Left ventricle myocardium inferior (tissue), 1 donor: ENCODE measurements at places on chromosomes 16 and 17. TPM values are rescaled to one million over a fixed set of nuclear protein-coding genes. Genes with fewer than 3 reads are reported as not detected.

The ARRB2 gene
- 28.1 TPM for total RNA-seq

GRCh38 chr16:80123189-80123588 is 417.6 kb upstream of the DYNLRB2 start:
- no peak for DNase-seq

DNA sequence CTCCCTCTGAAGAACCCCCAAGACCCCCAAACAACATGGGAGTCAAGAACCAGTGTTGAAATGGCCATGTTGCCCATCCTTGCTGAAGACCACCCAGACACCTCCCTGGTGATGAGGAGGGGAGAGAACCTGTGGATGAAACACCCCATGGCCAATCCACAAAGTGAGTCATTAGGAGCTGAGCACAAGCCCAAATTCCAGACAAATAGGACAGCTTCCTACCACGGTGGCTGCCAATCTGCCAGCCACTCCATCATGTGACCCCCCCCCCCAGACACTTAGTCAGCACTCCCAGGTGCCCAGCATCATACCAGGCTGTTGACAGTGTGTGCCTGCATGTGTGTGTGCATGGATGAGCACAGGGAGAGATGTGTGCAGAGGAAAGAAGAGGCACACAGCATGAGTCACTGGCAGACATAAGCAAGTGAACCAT is 26.4 kb upstream of the RPL38 start:
- no peak for DNase-seq

- no peak for DNase-seq
These were observed 14.0 kb upstream of the KRT222 start for GRCh38 chr17:40678902-40679522.

The LCMT1 gene
- total RNA-seq: 41.1 TPM

The CRISPLD2 gene
- total RNA-seq: 12.8 TPM

GRCh38 chr17:81716674-81716996 is 4.6 kb downstream of the SLC25A10 start:
- no peak for DNase-seq

DNA sequence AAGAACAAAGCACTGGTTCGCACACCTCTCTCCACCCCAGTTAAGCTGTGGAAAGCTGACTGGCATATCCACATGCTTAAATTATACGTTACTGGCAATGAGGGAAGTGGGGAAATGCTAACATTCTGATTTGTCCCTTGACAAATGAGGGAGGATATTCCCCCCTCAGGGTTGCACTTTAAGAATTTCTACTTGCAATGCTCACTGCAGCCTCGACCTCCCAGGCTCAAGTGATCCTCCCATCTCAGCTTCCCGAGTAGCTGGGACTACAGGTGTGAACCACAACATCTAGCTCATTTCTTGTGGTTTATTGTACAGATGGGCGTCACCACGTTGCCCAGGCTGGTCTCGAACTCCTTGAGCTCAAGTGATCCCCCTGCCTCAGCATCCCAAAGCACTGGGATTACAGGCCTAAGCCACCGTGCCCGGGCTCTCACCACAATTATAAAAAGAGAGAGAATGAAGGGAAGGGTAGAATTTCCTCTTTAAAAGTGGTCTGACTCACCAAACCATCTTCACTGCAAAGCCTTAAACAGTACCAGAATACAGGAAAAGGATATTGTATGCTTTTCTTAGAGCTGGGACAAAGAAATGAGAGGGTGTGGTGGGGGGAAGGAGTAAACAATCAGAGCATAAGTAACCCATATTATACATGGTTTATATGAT is 38.9 kb downstream of the KANSL1 start:
- no peak for DNase-seq

DNA sequence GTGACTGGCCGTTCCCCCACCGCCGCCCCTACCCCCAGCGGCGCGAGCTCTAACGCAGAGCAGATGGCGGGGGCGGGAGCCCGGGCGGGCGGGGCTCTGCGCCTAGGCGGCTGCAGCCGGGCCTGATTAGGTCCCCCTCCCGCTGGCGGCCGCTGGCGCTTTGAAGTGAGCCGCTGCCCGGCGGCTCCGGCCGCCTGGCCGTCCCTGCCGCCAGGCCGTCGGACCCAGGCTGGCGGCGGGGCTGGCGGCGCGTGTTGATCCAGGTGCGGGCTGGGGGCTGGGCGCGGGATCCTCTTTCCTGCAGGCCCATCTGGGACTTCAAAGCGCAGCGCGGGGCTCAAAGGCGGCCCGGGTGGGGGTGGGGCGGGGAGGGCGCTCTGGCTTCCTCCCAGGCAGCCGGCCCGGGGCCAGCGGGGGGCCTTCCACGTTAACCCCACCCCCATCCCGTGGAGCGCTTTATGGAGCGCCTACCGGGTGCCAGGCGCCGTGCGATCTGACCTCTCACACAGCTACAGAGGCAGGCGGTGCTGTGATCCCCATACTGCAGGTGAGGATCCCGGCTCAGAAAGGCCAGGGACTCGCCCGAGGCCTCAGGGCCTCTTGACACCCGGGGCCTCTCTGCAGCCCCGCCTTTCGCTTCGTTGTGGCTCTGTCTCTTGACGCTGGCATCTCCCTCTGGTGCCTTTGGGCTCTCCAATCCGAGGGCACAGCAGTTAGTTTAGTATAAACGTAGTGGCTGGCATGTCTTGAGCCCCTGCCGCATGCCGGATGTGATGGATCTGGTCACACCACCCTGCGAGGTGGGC is 80.0 kb upstream of the NKD1 start:
- no peak for DNase-seq

The UNC13D gene
- 13.3 TPM for total RNA-seq

GRCh38 chr16:10607157-10607556 is 26.8 kb upstream of the EMP2 start:
- DNase-seq: no peak

- DNase-seq: no peak
These were observed 710.1 kb downstream of the MAF start for GRCh38 chr16:78890373-78890895.

DNA sequence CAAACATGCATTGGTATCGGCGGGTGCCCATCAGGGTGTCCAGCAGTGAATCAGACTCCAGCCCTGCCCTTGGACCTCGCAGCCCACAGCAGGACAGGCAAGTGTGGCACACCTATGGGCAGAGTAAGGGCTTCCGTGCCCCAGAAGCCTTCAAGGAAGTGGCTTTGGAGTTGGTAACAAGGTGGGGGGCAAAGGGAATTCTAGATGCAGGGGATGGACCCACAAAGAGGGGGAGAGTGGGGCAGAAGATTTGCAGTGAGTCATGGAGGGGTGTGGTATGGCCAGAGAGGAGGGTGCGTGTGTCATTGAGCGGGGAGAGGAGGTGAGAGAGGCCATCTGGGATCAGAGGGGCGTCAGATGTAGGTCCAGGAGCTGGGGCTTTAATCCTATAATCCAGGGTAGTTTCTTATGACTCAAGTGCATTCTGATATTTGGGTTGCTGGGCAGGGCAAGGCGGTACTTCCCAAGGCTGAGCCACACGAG is 8.5 kb upstream of the SPNS2 start:
- DNase-seq: no peak

The ZFHX3 gene
- total RNA-seq: 9.6 TPM

GRCh38 chr17:58083491-58084316 is 485 bp downstream of the DYNLL2 start:
- peak; percentile 76 for DNase-seq

The TMEM100 gene
- 13.9 TPM for total RNA-seq

The ABCC6 gene
- total RNA-seq: 1.2 TPM

GRCh38 chr17:39579318-39580081 is 28.2 kb downstream of the NEUROD2 start:
- peak; percentile 68 for DNase-seq
